ENCODE measurements at places on chromosomes 3 and 15.

DNA sequence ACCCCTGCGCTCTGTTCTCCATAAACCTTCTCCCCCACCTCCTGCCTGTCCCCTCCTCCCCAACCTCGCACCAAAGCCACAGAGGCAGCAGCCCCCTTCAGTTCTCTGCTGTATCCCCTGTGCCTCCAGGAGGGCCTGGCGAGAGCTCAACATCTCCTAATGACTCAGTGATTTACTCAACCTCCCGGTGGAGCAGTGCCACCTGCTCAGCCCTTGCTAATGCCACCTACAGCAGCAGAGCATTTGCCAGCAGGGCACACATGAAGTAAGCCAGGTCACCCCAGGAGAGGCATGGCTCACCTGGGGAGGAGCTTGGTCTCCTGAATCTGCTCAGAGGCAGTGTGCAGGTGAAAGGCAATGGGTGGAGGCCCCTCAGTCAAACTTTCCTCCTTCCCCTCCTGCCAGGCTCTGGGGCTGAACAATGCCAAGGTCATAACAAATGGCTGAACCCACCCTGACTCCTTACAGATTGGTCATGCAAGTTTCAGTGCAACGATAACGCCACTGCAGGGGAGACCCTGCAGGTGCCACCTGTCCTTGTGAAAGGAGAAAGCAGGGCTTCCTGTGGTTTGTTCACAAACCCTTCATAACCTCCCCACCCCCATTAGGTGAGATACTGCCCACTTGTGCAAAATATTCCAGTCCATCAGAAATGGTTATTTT lies 19.8 kb downstream of the TRPM1 start:
- no peak for DNase-seq

DNA sequence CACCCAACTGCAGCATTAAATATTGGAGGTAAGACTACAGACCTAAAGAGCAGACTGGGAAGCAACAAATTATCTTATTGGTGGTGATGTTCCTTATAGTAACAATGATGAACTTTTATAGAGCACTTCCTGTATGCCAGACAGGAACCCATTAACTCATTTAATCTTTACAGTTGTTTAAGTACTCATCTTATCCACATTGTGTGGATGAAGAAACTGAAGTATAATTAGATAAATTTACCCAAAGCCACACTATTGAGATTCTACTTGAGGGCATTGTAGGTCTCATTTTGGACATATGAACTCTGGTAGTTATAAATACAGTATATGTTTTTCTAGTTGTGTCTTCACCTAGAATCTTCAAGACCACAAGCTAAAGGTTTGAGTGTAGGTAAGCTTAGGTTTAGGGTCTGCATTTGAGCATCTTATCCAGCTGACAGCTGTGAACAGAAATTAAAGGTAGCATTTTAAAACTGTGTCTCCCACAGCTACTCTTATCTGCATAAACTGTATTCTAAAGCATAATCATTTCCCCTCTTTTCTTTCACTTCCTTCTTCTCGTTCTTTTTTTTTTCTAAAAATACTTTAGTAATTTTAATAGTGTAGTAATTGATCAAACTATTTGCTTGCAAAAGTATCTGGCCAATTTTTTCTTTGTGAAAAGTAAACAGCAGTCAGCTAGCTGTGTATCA lies 138.2 kb downstream of the UBE2E2 start:
- no peak for DNase-seq

GRCh38 chr3:131907796-131908195 lies 127.0 kb downstream of the CPNE4 start:
- no peak for DNase-seq

- DNase-seq = no peak
These were observed 309.7 kb downstream of the LSAMP start for GRCh38 chr3:116135457-116136085.

DNA sequence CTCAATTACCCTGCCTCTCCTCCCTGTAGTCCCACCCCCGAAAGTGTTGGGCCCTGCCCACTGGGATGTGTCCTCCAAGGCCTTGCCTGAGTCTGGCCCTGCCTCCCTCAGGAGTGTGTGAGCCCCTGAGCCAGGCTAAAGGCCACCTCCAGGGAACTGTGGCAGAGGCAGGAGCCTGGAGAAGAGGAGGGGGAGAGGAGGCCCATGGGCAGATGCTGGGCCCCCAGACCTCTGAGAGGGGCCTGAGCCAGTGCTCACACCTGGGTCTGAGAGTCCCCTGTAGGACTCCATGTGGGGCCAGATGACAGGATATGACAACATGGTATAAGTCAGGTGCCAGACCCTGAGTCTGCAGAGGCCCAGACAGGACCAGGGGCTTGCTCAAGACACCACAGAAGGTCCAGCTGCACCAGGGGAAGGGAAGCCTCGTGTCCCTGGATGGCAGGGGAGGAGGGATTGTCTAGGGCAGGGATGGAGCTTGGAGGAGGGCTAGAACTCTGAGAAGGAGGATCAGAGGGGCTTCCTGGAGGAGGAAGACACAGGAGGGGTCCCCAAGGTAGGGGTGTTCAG lies 217.9 kb downstream of the TBC1D2B start:
- no peak for DNase-seq

DNA sequence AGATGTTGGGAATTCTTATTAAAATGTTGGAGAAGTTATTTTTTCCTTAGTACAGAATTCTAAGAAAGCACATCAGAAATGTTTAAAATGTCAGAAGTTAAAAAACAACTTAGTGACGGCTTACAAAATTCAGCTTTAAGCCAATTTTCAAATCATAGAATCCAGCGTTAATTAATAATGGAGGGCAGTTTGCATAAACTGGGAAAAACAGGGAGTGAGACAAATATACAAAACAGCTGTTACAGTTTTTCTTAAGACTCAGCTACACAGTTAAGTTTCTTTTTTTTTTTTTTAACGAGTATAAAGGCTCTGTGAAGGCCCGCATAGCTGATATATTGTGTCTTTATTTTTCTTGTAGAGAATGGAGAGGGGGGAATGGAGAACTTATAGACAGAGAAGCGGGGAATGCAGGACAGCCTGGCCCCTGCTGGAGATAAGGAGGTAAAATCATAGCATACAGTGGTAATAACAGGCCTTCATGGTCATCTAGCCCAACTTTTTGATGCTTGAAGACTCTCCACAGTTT lies 164.4 kb downstream of the BBX start:
- DNase-seq = no peak
